ENCODE measurements at places on chromosomes 12 and 14.

GRCh38 chr12:83102499-83102898, 415.8 kb downstream of the TMTC2 start:
- no peak for DNase-seq

DNA sequence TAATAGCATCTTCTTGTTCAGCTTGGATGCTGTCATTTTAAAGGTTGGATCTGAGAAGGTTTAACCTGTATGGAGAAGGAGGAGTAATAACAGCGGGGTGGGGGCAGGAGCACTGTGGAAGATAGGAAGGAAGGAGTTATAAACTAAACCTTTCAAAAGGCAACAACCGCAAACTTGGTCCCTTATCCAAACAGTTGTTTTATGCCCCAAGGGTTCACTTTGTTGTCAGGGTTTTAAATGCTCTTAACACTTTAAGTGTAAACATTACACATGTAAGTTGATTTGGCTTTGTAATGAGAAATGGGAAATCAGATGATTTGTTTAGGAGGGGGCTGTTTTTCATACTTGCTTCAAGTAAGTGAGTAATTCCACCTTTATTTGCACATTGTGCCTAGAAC, 3.0 kb downstream of the NPAS3 start:
- DNase-seq, result no peak

DNA sequence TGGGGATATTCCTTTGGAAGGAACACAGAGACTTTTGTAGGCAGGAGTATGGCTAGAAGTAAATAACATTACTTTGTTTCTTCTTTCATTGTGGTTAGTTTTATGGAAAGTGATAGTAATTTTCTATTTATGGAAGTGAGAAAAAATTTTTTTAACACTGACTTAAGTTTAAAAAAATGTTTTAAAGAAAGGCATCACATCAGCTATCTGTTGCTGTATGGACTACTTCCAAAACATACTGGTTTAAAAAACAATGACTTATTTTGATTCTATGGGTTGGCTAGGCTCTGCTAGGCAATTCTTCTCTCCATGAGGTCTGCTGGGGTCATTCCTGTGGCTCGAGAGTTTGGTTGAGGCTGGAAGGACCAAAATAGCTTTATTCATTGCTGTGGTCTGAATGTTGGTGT, 31.7 kb upstream of the SLC38A2 start:
- DNase-seq, result no peak

- DNase-seq, result no peak
Observed at GRCh38 chr12:4780641-4781611, 60.7 kb downstream of the GALNT8 start.

- no peak for DNase-seq
Observed at GRCh38 chr14:29320286-29320685, 553.7 kb downstream of the FOXG1 start.

DNA sequence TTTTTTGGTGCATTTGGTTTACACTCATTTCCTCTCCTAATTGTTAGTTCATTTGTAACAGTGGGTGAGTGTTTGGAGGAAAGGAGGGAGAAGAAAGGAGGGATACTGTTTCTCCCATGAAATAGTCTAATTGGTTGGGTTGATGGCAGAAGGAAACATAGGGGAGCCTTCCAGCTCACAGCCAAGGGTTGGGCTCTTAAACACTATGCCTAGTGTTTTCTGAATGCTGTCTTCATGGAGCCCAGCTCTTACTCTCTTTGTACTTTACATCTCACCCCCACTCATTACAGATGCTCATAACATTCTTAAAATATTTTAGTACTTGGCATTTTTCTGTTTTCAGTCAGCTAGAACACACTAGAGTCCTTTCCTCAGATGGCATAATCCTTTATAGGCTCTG, 38.2 kb downstream of the BAZ2A start:
- DNase-seq, result no peak

DNA sequence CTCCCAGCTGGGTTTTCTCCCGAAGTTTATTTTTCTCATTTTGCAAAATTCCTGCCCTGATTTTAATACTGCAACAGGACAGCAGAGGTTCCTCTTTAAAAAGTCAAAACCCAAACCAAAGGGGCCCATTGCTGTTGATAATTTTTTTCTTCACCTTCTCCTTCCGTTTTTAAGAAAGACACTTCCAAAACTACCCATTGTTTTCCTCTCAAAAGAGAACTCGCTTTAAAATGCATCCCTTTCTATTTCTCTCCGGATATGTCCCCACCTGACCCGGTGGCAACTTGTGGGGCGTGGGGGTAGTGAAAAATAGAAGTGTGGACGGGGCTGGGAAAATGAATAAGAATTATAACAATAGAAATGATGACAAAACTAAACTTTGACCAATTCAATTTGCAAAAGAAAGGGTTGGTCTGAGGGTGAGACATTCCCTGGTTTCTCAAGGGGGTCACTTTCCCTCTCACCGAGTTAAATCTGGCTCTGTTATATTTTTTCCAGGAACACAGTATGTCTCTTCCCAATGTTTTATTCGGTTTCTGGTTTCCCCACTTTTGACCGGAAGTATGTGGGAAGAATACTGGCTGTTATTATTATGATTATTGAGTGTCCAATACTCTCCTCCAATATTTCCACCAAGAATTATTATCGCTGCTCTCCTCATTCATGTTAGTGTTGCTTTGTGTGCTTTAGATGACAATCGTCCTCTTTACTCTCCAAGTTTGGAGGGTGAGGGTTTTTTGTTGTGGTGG, 4.1 kb upstream of the TBX5 start:
- no peak for DNase-seq

DNA sequence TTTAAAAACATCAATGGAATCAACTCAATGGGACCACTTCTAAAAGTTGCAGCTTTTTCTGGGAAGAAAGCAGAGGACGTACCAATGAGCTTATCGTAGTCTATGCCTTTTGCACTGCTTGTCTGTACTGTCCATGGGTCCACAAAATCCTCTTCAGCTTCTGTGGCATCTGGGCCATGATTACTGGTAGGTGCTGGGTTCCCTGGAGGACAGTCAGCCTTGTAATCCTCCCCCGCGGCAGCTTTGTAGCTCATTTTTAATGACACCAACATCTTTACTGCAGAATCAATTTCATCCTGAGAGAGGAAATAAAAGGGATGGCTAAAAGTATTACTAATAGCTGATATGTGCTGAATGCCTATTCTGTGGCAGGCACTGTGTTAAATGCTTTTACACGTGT, 38.5 kb downstream of the SLC25A47 start:
- no peak for DNase-seq

- DNase-seq, result no peak
Observed at GRCh38 chr12:65391711-65392110, 113.2 kb downstream of the MSRB3 start.

DNA sequence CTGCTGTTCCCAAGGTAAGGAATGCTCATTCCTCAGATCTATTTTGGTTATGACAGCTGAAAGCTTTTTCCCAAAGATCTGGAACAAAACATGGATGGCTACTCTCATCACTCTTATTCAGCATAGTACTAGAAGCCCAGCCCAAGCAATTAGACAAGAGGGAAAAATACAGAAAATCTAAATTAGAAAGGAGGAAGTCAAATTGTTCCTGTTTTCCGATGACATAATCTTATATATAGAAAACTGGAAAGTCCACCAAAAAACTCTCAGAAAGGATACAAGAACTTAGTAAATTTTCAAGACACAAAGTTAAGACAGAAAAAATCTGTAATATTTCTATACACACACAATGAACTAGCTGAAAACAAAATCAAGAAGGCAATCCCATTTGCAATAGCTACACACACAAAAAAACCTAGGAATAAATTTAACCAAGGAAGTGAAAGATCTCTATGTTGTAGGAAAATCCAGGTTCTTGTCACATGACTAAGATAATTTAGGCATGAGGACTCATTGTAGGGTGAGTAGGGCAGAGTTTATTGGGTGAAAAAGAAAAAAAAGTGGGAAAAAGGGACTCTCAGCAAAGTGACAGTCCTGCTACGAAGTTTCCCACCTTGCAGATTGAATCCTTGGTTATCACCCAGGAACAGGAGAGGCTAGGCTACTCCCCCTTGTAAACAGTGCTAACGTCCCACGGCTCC, 28.6 kb upstream of the KLRB1 start:
- DNase-seq, result no peak

GRCh38 chr12:123150744-123151456, at the start of gene PITPNM2:
Gene PITPNM2 (minus strand): TSS chr12:123151090. CDS start chr12:123034590, 116,500 bp downstream.
- DNase-seq, result peak; percentile 63

DNA sequence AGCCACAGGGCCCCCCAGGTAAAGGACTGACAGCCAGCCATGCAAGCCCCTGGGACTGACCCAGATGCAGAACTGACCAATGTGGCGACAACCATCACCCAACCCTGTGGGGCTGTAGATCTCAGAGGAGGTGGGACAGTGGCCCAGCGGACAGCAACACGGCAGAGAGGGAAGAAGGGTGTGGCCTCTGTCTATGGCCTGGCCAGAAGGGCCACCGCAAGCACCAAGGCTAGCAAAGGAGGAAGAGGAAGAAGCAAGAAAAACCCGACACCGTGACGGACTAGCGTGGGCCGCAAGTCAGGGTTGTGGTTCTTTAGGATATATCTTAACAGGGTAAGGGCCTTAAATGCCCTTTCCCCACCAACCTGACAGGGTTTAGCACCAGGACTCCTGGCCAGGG, 71.2 kb downstream of the ITPK1 start:
- no peak for DNase-seq

DNA sequence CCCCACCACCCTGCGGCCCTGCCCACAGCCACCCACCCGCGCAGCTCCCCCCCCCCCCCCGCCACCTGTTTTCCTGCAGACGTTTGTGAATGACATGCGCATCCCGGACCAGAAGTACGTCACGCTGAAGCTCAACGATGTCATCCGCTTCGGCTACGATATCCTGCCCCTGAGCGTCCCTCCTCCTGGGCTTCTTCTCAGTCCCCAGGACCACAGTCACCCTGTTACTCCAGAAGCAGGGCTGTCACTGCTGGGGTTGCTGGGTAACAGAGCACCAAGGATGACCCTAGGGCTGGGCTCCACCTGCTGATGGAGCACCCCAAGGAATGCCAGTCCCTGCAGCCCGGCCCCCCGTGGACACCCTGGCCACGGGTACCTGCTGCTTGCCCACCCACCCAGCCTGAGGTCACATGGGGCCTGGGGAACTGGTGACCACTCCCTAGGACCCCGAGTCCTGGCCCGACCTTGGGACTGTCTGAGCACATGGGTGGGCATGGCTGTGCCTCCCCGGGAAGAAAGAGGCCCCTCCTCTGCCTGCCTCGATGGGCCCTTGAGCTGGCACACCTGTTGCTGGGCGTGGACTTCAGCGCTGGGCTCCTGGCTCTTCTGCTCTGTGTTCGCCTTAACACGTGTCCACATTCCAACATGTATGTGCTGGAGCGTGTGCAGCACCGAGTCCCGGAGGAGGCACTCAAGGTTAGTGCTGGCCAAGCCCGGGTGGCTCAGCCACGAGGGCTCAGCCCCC, 12.9 kb downstream of the CEP170B start:
- no peak for DNase-seq
